ENCODE measurements at places on chromosomes 3 and 15.

GRCh38 chr3:134066651-134067530, 37.2 kb upstream of the SLCO2A1 start:
- DNase-seq: no peak

- no peak for DNase-seq
Observed at GRCh38 chr15:55528812-55529211, 20.8 kb upstream of the DNAAF4 start.

GRCh38 chr3:143668924-143669790, 179.1 kb downstream of the SLC9A9 start:
- no peak for DNase-seq

DNA sequence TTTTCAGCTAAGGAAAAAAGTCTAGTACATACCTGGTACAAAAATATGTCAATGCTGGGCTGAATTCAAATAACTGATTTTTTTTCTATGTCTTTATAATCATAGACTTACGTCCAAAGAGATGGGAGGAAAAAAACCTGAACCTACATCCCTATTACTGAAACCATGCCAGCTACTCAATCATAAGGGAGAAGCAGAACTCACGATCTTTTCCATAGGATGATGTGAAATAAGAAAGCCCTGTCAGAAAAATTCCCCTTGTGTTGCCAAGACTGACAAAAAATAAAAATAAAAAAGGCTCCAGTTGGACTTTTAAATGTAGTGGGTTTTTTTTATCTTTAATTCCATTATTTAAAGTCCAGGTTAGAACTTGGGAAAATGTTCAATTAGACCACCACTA, 3.3 kb downstream of the MSL2 start:
- DNase-seq: no peak

DNA sequence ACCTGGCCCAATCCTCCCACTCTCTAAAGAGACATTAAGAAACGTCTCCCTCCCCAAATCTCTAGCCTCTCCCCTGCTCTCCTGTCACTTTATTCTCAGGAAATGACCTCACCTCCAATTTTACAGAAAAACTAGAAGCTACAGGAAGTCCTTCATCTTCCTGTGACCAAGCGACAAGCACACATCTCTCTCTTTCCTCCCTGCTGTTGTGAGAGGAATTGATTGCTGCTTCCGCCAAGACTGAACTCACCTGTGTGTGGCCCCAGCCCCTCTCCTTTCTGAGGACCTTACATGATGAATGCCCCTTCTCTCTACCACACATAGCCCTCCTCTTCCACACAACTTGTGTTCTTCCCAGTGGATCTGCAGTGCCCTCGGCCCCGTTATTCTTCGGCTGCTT, 18.2 kb downstream of the DNAJB8 start:
- no peak for DNase-seq

- DNase-seq: no peak
Observed at GRCh38 chr15:72369964-72370363, 5.8 kb downstream of the HEXA start.

GRCh38 chr3:191290311-191291025, 38.7 kb upstream of the CCDC50 start:
- DNase-seq: no peak

- no peak for DNase-seq
Observed at GRCh38 chr3:131756405-131756804, 253.6 kb upstream of the MRPL3 start.

DNA sequence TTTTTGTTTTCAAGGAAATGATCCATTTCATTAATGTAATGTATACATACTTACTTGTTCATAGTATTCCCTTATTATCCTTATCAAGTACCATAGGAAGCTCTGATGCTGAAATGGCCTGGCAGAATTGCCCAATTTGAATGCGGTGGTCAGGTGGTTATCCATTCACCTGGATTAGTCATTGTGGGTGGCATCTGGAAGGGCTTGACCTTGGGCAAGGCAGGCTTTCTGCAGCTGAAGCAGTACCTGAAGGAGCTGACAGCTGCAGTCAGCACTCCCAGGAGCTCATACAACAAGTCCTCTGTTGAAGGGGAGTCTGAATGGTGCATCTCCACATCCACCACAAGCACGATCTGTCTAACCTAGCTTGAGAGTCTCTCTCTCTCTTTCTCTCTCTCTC, 12.2 kb upstream of the IQCF5 start:
- no peak for DNase-seq

- no peak for DNase-seq
Observed at GRCh38 chr15:84715441-84716035, 401 bp downstream of the SEC11A start.

DNA sequence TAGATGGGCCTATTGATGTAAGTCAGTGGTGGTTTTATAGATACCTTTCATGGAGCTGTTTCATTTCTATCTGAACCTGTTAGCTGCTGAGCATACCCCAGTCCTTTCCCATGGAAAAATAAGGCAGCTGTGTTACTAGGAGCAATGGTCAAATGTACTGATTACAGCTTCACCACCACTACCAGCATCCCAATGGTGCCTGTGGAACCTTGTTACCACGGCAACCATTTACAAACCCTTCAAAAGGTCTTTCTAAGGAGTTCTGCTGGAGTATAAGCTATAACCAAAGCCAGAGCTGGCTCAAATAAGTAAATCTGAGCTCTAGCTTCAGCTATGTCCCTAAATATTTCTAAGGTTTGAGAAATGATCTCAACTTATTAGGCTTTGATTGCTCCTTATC, 133.4 kb upstream of the ACP3 start:
- DNase-seq: no peak

DNA sequence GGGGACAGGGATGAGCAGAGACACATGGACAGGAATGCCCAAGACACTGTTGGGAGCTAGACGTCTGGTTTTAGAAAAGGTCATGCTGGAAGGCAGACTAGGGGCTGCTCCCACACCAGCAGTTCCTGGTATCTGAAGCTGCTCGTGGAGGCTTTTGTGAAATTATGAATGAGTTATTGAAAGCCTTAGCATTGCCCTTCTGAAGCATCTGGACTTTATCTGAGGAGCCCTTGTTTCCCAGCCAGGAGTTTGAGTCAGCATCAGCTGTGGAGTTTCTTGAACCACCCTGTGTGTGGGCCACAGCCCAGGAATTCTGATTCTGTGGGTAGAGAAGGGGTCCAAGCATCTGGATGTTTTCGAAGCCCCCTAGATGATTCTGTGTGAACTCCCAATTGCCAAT, 258.7 kb downstream of the SLCO3A1 start:
- no peak for DNase-seq

DNA sequence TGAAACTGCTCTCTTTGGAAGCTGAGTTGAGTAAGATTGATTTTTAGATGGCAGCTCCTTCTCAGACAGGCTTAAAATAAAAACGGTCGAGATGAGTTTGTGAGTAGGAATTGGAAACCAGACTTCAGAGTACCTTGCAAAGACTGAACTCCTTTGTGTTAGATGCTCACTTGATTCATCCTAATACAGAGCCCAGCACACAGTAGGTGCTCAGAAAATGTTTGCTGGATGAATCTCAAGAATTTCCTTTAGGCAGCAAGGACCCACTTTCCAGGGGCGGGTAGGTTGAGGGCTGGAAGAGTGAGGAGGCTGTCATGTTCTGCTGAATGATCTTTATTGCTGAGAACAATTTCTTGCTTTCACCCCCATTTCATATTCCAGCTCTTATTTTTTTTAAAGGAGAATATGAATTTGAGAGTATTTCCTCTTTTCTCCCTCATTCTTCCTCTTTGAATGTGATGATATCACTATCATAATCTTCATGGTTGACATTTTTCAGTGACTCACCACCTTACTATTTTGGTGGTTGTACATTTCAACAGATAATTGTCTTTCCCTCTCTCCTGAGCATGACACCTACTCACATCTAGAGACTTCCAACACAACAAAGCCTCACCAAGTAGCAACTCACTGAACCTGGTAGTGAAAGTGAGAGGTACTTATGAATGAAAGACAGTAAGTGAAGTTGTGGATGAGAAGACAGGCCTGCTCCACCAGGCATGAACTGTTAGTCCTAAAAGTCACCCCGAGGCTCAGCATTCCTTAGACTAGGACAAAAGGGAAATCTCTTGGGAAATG, 113.3 kb downstream of the PDCD6IP start:
- no peak for DNase-seq

GRCh38 chr3:47713655-47714054, 68.0 kb downstream of the SMARCC1 start:
- DNase-seq: no peak

- DNase-seq: no peak
Observed at GRCh38 chr3:134790065-134790464, 5.0 kb upstream of the EPHB1 start.

DNA sequence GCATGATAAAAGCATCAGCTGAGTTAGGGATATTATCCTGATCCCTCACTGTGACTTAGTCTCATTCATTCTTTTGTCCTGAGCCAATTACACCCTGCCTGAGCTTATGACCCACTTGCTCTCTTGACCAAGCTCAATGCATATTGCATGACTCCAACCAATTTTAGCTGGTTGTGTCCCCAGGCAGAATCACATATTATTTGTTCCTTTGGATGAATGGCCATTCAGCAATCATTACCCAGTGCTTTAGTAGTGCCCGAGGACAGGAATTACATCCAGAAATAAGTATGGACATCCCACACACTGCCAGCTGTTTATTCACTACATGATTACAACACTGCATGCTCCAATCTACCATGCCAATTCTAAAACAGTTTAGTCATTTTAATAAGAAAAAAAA, 322.5 kb downstream of the ZBBX start:
- DNase-seq: no peak

GRCh38 chr15:95168951-95169431, 937.6 kb downstream of the MCTP2 start:
- no peak for DNase-seq

GRCh38 chr3:106288781-106289180, 420.0 kb upstream of the CBLB start:
- DNase-seq: no peak

DNA sequence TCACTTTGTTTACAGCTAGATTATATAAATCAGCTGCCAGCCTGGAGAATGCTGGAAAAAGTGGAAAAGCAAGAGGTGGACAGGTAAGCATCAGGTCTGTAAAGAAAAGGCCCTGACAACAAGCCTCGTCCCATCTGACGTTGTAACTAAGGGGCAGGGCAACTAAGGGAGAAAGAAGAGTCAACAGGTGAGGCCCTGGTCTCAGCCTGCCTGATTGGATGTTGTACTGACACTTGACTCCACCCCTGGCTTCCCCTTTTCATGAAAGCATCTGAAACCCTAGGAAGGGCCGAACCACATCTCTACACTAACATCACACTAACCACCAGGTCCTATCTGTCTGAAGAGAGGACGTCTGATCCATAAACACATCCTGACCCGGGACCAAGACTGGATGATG, 357.6 kb upstream of the CFAP20DC start:
- no peak for DNase-seq

- DNase-seq: no peak
Observed at GRCh38 chr3:177889161-177889560, 647.1 kb upstream of the KCNMB2 start.

GRCh38 chr3:59854-60253, 136.7 kb upstream of the CHL1 start:
- no peak for DNase-seq

DNA sequence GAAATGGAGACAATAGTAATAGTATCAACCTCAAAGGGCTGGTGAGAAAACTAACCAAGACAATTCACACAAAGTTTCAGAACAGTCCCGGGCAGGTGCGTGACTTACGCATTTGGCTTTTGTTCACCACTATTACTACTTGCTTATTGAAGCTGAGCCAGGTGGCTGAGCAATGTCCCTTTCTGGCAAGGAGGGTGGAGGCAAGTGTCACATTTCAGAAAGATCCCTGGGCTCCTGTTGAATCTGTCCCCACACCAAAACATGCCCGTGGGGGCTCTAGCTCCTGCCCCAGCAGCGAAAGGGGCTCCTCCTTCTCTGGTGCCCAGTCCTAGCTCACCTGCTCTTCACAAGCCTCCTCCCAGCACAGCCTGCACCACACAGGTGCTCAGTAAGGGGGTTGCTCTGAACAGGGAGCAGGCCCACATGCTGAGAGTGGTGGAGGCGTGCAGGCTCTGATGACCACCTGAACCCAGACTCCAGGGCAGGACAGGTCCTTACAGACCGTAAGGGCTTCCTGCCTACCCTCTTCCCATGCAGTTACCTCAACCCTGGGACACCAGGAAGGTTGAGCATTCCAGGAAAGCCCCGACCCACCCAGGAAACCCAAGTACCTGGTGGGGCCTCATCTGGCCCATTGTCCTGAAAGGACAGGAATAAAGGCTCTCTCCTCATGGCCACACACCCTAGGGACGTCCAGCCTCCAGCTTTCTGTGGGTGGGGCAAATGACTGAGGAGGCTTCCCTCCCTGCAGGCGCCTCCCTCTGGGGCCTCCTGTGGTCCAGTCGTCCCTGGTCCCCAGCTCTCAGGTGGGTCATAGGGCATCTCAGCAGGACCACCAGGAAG, 32.6 kb downstream of the SEMA7A start:
- no peak for DNase-seq

DNA sequence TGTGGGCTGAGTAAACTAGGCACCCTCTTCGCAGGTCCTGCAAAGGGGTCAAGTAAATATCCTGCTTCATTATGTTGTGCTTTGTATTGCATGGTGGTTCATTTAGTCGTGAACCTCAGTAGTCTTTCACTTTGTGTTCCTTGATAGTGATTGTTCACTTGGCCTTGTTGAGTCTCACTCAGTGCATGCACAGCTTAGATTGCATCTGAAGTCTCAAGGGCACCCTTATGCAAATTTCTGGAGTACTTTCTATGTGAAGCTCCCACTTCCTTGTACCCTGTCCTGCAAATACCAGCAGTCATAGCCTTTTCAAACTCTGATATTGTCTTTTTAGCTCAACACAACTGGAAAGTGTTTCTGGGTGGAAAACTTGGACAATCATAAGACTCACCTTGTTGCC, 519.2 kb downstream of the NAALADL2 start:
- DNase-seq: no peak

- peak; percentile 66 for DNase-seq
Observed at GRCh38 chr3:46895204-46895660, 17.7 kb downstream of the PTH1R start.

DNA sequence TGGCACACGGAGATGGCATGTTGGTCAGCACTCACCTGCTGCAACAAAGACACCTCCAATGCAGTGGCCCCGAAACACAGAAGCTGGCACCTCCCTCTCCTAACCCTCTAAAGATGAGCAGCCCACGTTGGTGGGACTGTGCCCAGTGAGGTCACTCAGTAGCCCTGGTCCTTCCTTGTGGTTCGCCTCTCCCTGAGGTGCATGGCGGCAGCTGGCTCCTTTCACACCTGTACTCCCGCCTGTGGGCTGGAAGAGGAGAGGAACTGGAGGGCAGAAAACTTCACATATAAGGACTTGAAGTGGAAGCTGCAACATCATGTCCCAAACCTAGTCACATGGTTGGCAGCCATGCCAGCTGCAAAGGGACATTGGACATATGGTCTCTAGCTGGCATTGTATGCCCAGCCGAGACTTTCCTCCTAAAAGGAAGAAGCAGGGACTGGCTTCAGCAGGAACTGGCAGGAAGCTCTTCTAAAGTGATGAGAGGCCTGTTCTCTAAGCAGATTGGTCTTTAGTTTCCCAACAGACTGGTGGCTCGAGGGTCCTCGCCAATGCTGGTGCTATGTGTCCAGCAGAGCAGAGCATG, 10.8 kb upstream of the C3orf22 start:
- no peak for DNase-seq

- DNase-seq: no peak
Observed at GRCh38 chr15:43168192-43169107, 16.8 kb upstream of the CCNDBP1 start.

- DNase-seq: no peak
Observed at GRCh38 chr15:23574742-23575141, 9.3 kb downstream of the MKRN3 start.
